SK-N-SH (cell line): ENCODE measurements at places on chromosomes 7 and 10.

- DNase-seq: no peak
Measured at GRCh38 chr7:26153823-26154783, 2.1 kb downstream of the NFE2L3 start.

DNA sequence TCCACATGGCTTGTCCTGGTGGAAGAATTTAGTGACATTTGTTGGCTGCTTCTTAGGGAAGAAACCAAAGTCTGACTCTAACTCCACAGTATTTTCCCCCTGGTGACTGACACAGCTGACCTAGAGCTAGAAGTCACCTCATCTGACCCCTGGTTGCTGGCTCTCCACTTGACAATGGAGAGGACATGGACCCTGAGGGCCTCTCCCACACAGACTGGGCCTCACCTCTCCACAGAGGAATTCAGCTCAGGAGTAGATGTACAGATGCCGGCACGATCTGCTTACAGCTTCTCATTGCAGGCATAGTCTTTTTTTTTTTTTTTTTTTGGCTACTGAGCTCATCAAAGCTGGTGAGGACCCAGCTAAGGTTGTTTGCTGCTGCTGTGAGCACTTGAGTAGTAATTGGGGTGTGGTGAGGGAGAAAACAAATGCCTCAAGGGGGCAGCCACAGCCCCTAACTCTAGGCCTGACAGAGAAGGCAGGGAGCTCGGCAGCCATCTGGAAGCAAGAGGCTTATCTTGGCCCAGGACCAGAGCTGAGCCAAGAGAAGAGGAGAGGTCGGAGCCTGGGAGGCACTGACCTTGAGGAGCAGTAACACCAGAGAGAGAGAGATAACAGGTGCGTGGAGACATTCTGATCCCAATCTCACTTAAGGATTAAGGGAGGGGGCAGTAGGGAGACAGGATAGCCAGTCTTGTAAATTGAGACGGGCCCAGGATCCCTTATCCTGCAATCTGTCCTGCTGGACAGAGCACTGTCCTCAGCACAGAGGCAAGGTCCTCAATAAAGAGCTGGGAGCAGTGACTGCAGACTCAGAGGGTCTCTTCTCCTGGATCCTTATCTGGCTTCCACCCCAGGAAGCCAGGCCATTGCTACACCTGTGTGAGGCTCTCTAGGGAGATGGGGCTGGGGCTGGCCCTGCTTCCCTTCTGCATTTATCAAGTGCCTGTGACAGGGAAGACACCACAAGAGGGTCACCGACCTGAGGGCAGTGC is 9.4 kb downstream of the PRSS58 start:
- DNase-seq: no peak

- DNase-seq: no peak
Measured at GRCh38 chr10:116247691-116248090, 25.3 kb downstream of the GFRA1 start.

GRCh38 chr10:69469976-69470375 is 18.7 kb downstream of the TSPAN15 start:
- DNase-seq: no peak

DNA sequence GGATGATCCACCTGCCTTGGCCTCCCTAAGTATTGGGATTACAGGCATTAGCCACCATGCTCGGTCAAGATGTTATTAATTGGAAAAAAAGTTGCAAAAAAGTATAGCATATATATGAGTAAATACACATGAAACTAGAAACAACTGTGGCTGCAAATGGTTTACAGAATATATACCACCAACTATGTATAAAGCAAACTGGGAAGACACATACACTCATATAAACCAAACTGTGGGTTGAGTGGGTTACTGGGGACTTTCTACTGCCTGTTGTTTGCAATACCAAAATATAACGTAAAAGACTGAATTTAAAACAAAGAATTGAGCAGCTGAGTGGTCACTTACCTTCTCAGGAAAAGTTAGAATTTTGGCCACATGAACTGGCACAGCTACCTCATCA is 8.1 kb downstream of the POLR3A start:
- DNase-seq: no peak

GRCh38 chr10:6069081-6069931 is 7.1 kb upstream of the IL2RA start:
- no peak for DNase-seq

DNA sequence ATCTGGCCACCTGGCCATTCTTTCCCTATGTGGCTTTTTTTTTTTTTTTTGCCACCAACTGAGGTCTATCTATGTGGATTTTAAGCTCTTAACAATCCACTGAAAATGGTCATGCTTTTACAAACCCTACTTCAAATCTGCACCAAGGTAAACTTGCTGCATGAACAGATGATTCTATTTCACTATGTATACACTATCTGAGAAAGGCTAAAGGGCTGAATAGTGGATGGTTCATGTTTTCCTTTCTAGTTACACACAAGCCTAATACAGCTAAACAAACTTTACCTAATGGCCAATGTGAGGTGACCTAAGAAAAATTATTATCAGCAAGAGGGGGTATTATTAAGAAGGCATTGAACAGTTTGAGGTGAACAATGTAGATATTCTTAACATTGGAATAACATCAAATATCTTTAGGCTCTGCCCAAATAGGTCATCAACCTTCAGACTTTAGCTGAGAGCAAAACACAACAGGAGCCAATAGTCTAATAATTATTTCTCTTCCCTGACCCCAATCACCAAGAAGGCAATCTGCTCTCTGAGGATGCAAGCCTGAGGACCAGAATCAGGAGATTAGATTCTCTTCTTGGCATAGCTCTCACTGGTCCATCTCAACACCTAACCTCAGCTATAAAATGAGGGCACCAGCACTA is 160.1 kb downstream of the CPEB3 start:
- no peak for DNase-seq

DNA sequence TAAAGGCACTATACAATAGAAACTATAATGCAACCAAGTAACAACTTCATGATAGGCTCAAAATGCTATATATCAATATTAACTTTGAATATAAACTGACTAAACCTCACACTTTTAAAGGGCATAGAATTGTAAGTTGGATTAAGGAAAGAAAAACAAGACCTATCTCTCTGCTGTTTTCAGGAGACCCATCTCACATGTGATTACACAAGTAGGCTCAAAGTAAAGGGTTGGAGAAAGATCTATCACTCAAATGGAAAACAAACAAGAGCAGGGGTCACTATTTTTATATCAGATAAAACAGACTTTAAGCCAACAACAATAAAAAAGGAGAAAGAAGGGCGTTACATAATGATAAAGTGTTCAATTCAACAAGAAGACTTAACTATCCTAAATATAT is 155.5 kb downstream of the CDK14 start:
- no peak for DNase-seq

GRCh38 chr10:99537989-99538917 is 5.5 kb downstream of the NKX2-3 start:
- DNase-seq: peak; percentile 21

DNA sequence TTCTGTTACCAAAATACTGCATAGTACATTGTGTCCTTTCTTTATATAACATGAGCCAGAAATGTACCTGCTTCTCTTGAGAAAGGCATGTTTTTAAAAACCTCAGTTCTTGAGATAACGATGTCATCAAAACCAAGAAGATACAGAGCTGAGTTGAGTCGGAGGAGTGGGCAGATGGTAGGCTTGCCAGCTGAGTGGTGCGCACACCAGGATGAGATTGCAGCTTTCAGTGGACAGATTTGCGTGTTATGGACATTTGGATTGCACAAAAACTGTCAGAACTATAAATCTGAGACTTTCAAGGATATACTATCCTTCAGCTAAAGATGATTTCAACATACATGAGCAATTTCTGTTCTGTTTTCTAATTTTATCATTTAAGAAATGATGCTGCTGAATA is 25.0 kb downstream of the PRKAR2B start:
- no peak for DNase-seq

DNA sequence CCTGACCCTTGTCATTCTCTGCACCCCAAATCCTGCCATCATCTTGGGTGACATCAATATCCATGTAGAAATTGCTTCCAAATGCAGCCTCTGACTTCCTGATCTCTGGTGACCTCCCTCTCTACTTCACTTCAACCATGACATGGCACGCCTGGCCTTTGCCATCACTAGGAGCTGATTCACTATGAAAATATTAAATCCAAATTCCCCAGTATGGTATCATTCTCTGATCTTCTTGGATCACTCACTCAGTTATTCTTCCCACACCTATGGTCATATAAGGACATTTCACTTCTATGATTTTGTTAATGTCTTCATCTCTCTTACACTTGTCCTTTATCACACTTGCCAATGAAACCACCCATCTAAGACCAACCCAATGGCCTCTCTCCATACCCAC is 73.7 kb upstream of the ODAD2 start:
- no peak for DNase-seq

- DNase-seq: no peak
Measured at GRCh38 chr7:28346256-28346655, 66.1 kb upstream of the CREB5 start.

- DNase-seq: no peak
Measured at GRCh38 chr10:24381235-24382010, 172.5 kb downstream of the KIAA1217 start.

GRCh38 chr10:110962443-110962842 is 43.0 kb downstream of the SHOC2 start:
- DNase-seq: no peak

DNA sequence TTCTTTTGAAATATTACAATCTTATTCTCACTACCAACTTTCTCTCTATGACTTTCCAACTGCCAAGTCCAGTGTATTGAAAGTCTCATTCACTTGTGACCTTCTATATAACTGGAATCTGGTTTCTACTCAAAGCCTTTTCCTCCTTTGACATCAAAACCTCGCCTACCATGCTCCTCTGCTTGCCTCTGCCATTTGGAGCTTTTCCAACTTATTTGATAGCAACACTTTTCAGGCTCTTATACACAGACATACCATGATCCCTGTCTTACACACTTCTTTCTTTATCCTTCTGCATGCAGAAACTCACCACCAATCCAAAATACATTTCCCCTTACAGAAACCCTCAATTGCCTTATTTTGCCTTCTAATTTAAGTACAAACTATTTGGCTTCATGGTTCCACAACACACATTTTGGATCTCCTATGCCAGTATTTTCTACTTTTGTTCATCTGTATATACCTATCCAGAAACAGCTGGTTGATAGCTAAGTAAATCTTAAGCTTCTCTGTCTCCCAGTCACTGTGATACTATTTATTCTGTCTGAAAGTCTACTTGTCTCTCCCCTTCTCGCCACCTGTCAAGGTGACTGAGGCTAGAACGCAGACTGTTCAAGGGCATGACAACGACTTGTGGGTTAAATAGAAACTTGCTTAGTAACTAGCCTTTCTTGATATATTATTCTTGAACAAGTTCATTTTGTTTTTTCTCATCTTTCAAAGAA is 22.4 kb downstream of the GNG11 start:
- no peak for DNase-seq

GRCh38 chr7:72446131-72446530 is 34.0 kb upstream of the CALN1 start:
- no peak for DNase-seq

DNA sequence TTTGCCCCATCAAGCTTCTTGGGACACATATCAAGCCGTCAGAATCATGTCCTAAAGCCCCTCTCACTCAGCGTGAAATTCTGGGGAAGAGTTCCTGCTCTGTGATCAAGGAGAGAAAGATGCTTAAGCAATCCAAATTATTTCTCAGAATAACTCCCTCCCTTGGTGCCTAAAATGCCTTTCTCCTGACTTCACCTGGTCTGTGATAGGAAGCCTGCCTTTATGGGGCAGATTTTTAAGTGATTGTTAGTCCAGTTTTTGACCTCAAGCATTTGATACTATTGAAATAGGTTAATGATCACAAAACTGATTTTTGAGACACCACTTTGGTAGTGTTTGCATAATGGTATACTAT is 76.4 kb upstream of the MAGI2 start:
- no peak for DNase-seq
